ENCODE measurements at places on chromosomes 12 and 14.

DNA sequence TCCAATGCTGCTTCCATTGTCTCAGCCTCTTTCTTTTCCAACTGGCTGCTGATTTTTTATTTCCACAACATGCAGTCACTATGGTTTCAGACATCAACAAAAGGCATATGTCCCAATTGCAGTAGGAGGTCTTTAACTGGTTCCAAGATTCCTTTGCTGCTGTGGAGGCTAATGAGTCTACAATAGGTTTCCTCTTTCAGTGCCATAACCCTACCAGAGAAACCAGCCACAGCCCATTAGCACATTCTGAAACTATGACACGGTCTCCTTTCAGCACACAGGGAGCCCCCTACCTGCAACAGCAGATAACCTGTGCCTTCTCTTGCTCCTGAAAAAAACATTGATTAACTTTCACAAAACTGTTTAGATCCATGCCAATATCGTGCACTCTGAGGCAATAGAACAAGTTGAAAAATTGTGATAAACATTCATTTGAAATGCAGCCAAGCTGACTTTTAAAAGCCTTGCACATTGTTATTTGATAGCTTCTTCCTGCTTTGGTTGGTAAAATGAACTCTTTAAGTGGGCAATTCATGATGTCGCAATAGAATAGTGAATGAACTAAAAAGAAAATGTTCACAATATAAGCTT, 32.4 kb downstream of the PLEKHG7 start:
- DNase-seq, result no peak

DNA sequence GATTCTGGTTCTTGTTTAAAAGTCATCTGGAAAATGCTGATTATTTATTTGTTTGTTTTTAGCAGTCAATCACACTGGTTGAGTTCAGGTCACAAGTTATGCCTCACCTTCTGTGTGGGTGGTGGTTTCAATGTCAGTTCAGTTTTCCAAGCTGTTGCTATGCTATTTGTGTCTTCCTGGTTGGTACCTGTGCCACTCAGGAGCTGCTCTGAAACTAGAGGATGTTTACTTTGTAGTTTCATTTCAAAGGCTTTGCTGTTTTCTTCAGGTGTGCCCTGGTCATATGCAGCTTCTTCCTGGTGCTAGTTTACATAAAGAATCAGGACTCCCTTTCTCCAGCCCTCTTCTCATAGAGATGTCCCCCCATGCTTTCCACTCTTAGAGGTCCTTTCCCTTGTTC, 75.7 kb upstream of the PPP4R3A start:
- DNase-seq, result no peak

GRCh38 chr12:24393071-24393470, 443.6 kb upstream of the SOX5 start:
- DNase-seq, result no peak

GRCh38 chr12:62003701-62004100, 256.5 kb upstream of the USP15 start:
- DNase-seq, result no peak

DNA sequence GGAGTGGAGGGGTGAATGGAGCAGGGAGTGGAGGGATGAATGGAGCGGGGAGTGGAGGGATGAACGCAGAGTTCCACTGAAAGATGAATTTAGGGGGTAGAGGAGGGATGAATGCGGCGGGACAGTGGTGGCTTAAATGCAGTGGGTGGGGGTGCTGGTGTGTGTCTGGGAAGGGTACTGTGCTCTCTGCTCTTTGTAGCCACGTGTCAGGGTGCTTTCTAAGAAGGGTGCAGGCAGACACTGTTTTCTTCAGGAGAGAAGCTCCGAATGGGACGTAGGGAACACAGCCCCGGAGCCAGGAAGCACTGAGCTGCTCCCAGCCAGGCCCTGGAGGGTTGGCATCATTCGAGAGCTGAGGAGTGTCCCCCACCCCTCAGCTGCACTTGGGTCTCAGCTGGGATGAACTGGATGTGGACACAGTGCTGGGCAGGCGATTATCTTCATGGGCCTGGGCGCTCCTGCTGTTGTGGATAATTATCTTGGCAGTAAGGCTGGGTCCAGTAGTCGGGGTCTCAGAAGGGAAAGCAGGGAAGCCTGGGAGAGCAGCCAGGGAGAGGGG, 9.5 kb upstream of the CEP170B start:
- DNase-seq, result no peak

- no peak for DNase-seq
These were observed 126.3 kb upstream of the FGD4 start for GRCh38 chr12:32273063-32273522.

- no peak for DNase-seq
These were observed 75.0 kb upstream of the FZD10 start for GRCh38 chr12:130087222-130087621.

DNA sequence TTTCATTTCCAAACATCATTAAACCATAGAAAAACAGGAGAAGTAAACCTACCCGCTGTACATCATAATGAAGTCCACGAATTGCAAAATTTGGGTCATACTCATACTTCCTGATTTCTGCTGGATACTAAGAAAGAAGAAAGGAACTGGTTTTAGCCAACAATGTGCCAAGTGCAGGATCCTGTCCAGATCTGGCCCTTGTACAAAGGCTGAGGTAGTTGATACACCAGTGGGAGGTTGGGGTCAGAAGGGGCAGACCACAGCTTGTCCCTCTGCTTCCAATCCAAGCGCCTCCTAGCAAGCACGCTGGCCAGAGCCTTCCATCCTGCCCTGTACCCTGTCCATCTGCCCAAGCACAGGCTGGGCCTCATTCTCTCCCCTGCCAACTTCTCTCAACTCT, 34.2 kb downstream of the NT5DC3 start:
- DNase-seq, result peak; percentile 22

DNA sequence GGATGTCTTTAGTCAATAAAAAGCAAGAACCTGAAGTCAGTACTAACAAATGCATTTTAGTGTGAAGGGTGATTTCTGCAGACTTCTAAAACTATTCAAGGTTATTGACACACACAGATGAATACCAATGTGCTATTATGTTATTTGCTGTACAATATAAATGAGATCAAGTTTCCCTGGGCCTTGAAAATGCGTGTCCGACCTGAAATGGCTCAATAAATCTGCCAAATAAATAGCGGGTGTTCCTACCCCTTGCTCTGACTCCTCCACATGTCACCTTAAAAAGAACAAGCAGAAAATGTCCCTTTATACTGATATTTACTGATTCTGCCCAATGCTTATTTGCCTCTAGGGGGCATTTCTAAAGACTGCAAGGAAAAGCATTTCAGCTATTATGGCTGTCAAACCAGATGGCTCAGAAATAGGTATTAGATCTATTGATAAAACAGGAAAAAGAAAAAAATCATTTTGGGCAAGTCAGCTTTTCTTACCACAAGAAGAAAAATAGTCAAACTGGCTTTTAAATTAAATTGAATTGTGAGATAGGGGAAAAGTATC, 367.3 kb upstream of the KITLG start:
- DNase-seq, result no peak

DNA sequence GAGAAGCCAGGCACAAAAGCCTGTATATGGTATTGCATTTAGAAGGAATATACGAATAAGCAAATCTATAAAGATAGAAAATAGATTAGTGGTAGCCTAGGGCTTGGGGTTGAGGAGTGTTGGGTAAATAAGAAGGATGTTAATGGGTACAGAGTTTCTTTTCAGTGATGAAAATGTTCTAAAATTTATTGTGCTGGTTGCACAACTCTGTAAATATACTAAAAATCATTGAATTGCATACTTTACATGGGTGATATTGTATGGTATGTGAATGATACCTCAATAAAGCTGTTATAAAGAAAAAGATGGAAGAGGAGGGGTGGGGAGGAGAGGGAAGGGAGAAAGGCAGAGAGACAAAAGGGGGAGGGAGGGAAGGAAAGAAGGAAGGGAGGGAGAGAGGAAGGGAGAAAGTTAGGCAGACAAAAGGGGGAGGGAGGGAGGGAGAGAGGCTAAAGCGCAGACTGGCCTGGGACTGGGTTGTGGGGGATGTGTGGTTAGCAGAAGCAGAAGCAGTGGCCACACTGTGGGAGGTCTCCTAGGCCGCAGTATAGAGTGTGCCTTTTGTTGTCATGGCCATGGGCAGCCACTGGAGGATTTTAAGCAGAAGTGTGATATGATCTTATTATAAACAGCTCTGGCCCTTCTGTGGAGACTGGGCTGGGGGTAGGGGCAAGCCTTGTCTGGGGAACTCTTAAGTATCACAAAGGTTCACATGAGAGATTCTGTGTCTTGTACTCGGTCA, 73.6 kb upstream of the ELK3 start:
- no peak for DNase-seq

DNA sequence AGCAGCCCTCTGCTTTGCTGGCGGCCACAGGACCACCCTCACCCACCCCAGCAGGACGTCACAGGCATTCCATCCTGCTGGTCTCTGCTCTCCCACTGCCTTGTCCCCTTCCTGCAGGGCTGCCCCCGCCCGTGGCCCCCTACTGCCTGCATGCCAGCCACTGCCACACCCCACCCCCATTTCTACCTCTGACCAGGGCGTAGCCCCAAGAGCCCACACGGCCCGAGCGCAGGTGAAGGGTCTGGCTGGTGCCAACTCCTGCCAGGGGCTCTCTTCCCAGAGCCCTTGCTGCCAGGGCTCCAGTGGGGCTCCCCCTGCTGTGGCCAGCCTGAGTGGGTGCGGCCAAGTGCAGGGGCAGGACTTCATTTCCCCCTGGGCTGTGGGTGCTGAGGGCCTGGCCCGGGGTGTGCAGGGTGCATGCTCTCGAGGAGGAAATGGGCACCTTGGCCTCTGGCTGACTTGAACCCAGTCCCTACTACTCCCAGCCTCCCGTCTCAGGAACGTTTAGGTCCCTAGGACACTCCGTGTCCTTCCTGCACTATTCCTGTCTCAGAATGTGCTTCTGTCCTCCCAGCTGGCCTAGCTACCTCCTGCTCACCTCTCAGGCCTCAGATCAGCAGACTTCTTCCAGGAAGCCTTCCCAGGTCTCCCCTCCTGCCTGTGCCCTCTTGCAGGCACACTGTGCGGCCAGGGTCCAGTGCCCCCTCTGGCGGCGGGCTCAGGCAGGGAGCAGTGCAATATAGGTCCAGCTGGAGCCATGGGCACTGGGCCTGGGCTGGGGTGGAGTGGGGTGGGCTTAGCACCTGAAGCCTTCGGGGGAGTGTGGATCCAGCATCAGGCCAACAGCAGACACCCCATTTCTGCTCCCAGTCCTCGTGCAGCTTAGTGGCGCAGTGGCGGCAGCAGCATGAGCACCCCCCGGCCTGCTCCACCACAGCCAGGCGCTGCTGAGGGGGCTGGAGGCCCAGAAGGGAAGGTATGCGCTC, 1.4 kb downstream of the LBHD2 start:
- no peak for DNase-seq

GRCh38 chr12:39081910-39082309, 176.5 kb upstream of the CPNE8 start:
- no peak for DNase-seq

DNA sequence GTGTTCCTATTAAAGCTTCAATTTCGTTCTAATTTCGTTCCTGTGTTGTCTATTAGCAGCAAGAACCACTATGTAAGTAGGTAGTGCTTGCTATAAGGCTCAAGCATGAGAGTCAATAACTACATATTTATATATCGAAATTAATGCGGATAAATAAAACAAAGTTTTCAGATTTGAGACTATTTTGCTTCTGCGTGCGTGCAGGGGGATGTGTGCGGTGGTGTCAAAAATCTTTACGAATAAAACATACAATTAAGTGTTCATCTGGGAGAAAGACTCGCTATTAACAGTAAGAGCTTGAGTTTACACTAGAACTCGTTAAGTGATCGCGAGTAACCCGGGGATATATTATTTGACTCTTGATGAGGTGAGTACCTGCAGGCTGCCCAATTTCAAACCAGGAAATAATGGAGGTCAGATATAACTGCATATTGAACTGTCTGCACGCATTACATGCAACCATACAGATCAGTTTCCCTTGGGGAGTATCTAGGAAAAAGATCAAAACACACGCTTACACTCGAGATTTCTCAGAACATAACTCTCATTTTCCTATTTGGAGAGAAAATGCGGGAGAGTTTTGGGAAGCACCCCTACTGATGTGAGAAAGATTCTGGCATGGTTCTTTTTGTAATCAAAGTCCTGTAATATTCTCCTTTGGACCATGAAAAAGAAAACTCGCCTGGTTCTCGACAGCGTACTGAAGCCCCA, 813 bp downstream of the TWF1 start:
- peak; percentile 3 for DNase-seq

GRCh38 chr12:116734156-116734768, 3.6 kb downstream of the SPRING1 start:
- no peak for DNase-seq

GRCh38 chr12:50282721-50283228, 545 bp downstream of the LIMA1 start:
- no peak for DNase-seq

DNA sequence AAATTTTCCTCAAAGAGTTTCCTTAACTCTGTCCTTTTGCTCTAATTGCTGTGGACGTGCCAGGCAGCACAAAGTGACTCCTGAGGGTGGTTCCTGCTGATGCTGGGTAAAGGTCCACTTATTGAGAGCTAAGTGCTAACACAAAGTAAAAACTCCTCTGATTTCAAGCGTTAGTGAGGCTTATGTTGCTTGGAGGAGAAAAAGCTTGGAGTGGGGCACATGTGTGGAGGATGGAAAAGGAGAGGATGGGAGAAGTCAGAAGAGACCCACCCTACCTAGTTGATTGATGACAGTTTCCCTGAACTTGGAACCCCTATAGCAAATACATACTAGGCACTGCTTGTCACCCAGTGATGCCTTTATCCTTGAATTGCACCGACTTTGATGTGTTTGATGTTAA, 10.1 kb upstream of the SLC11A2 start:
- no peak for DNase-seq

GRCh38 chr12:4289231-4289878, 15.8 kb downstream of the CCND2 start:
- DNase-seq, result no peak

- DNase-seq, result no peak
These were observed 45.4 kb downstream of the ALX1 start for GRCh38 chr12:85325442-85325841.

DNA sequence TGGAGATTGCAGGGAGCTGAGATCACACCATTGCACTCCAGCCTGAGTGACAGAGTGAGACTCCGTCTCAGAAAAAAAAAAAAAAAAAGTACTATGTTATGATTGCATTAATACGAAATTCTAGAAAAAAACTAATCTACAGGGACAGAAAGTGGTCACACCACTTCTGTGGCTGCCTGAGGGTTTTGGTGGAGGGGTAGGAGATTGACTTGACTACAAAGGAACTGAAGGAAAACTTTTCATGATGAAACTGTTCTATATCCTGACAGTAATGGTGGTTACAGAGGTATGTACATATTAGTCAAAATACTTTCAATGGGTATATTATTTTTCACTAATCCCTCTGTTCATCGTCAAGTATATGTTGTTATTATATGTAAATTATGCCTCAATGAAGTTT, 42.1 kb downstream of the FOXN3 start:
- DNase-seq, result no peak

All from A172 (cell line).